ENCODE measurements at places on chromosomes 4 and X. TPM values are rescaled to one million over a fixed set of nuclear protein-coding genes. Genes with fewer than 3 reads are reported as not detected.

Gene PABPC4L
- polyA plus RNA-seq: 1.3 TPM

- DNase-seq: no peak
Measured at GRCh38 chr4:98352396-98352795, 91.2 kb downstream of the RAP1GDS1 start.

DNA sequence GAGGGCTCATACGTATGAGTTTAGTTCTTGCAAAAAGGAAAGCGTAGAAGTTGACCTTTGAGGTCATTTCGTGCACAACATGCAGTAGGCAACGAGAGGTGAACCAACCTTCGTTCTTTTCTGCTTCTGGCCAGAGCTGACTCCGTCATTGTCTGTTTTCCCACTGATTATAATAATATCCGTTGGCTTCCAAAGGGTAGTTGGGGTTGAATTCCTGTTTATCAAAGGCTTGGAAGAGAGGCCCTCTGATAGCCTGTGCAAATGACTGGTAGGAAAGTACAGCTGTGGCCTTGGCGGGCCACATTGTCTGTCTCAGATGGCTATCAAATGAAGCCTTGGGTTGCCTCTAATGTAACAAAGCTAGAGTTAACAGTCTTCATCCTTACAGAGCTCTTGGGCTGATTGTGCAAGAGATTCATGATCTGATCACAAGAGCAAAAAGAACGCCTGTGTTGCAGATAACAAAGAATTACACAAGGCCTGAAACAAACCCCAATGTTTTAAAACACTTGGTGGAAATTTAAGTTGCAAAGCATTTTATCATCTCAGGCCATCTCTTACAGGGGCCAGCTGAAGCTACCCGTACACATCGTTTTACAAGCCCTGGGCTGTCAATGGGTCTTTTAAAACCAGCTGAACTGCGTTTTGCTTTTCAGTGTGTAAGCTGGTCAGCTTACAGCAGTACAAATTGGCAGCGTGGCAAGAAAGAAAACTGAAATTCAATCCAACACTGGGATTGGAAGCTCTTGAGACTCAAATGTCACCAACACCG lies 46.1 kb upstream of the FAM9C start:
- DNase-seq: peak; percentile 44

Gene NXF2B
- polyA plus RNA-seq: not detected

- DNase-seq: no peak
Measured at GRCh38 chr4:67674098-67674497, 26.9 kb downstream of the UBA6 start.

DNA sequence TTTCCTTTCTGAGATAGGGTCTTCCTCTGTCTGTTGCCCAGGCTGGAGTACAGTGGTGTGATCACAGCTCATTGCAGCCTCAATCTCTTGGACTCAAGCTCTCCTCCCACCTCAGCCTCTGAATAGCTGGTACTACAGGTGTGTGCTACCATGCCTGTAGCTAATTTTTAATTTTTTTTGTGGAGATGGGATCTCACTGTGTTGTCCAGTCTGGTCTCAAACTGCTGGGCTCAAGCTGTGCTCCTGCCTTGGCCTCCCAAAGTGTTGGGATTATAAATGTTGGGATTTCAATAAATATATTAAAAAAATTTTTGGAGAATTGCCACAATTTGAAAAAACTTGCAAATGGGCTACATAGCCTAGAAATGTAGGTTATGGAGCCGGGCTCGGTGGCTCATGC lies 18.5 kb downstream of the RAPGEF2 start:
- no peak for DNase-seq

- DNase-seq: no peak
Measured at GRCh38 chr4:79413886-79414285, 5.9 kb upstream of the GK2 start.

DNA sequence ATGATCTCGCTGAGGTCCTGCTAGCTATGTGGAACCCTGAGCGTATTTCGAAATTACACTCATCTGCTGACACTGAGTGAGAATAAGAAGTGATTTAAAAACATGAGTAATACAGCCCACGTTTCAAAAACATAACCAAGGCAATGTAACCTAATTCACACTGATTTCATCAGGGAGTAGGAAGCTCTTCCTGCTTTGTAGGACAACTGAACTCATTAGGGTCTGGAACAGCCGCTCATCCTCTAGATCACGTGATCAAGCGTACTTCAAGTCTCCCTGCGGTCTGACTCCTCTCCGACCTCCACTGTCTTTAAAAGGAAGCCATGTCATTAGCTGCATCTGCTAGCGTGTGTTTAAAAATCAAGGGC lies 138.0 kb downstream of the NSUN7 start:
- DNase-seq: no peak

Gene SLC16A2
- polyA plus RNA-seq: 8.1 TPM

Gene PLAC8
- 14.2 TPM for polyA plus RNA-seq

DNA sequence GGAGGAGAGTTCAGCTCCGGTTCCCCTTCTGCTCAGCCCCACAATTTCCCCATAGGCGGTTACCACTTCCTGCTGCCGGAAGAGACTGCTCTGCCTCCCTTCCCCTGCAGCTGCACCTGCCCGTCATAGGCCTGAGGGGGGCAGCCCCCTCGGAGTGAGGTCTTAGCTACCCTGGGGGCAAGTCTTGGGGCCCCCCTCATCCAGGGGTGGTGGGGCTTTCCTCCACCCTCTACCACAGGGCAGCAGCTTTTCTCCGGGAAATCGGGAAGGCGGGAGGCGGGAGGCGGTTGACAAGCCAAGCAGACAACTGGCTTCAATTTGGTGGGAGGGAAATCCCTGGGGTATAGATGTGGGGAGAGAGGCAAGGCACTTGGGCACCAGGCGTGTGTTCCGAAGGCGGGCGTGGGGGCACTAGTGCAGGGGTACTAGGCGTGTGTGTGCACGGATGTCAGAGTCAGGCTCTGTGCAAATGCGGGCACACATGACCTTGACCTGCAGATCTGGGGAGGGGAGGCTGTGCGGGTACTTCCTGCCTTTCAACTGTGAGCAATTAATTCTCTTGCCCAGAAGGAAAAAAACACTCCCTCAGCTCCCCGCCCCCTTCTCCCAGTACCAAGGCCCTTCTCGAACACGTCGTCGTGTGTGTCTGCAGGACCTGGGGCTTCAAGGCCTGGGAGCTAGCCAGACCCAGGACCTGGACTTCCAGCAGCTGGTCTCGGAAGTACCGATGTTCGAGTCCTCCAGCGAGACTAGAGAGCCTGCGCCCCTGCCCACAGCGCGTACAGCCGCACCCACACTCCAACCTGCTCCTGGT lies 1.0 kb upstream of the ARHGAP4 start:
- DNase-seq: peak; percentile 41

Gene ZCCHC12
- 0.08 TPM for polyA plus RNA-seq

DNA sequence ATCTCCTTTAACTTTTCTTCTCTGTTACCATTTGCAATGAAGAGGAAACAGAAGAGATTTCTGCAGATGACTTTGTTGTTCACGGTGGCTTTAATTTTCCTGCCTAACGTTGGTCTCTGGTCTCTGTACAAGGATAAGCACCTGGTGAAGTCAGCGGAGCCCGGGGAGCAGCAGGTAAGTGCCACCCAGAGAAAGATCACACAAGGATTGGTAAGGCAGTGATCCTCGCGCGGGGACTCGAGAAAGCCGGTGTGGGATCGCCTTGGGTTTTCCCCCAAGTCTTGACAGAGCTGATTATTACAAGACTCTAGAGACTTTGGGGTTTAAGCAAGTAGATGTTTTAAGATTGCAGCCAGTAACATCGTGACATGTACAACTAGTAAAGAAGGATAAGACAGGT lies 1.3 kb downstream of the GALNTL6 start:
- no peak for DNase-seq

Gene RHOXF2
- polyA plus RNA-seq: not detected

Gene NSUN7
- 4.6 TPM for polyA plus RNA-seq

- DNase-seq: no peak
Measured at GRCh38 chr4:10730019-10730418, 45.5 kb upstream of the CLNK start.

DNA sequence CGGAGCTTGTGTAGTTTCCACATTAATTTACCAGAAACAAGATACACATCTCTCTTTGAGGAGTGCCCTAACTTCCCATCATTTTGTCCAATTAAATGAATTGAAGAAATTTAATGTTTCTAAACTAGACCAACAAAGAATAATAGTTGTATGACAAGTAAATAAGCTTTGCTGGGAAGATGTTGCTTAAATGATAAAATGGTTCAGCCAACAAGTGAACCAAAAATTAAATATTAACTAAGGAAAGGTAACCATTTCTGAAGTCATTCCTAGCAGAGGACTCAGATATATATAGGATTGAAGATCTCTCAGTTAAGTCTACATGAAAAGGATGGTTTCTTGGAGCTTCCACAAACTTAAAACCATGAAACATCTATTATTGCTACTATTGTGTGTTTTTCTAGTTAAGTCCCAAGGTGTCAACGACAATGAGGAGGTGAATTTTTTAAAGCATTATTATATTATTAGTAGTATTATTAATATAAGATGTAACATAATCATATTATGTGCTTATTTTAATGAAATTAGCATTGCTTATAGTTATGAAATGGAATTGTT lies at the start of gene FGB:
Gene FGB, plus strand, starts transcription at position 315 of the 558 bp plus-strand sequence. Its CDS starts 8 bp downstream, at position 323.
- no peak for DNase-seq

DNA sequence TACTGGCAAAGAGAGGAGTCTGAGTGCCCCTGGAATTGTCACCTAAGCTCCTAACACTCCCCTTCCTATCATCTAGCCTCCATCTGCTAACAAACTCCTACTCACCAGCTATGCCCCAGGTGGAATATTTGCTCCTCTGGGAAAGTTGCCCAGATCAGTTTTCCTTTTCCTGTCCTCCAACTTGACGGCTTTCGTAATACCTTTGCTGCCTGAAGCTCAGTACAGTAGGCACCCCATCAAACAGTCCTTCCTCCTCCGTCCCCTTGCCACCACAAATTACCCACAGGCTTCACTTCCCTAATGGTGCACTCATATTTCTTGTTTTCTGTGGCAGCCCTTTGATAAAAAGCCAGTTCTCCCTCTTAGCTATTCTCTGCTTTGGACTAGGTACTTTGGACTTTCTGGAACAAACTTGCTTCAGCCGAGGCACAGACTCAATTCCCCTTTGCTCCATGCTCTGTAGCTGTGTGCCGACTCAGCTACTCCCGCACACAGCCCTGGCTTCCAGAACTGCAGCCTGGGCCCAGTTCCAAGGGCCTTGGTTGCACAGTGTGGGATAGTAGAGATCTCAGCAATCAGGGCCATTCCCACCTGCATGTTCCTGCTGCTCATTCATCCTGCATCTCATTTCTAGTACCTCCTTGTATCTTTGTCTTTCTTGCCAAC lies 605.1 kb downstream of the BCOR start:
- peak; percentile 37 for DNase-seq

Gene SORCS2
- 1.1 TPM for polyA plus RNA-seq

GRCh38 chr4:150394046-150394445 lies 187.9 kb upstream of the MAB21L2 start:
- DNase-seq: no peak

DNA sequence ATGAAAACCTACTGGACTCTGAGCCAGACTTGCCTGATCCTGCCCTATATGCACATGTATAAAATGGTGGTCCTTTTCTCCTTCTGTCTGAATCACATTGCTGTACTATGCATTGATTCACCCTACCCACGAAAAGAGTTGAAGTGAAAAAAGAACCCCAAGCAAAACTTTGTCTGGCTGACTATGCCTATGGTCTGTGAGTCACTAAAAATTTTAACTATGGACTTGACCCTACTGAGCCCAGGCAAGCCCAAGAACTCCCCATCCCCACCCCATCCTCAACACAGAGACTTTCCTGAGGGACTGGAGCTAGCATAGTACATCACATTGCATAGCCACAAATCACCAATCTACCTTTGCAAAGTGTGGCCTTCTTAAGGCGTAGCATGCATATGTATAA lies 116.6 kb upstream of the TENM3 start:
- no peak for DNase-seq

- no peak for DNase-seq
Measured at GRCh38 chr4:138645289-138645688, 370.3 kb upstream of the NOCT start.

- DNase-seq: no peak
Measured at GRCh38 chrX:53992589-53992988, 51.7 kb downstream of the PHF8 start.

- no peak for DNase-seq
Measured at GRCh38 chr4:56060036-56060435, 111.3 kb downstream of the CEP135 start.

Gene TXK
- 0.18 TPM for polyA plus RNA-seq

DNA sequence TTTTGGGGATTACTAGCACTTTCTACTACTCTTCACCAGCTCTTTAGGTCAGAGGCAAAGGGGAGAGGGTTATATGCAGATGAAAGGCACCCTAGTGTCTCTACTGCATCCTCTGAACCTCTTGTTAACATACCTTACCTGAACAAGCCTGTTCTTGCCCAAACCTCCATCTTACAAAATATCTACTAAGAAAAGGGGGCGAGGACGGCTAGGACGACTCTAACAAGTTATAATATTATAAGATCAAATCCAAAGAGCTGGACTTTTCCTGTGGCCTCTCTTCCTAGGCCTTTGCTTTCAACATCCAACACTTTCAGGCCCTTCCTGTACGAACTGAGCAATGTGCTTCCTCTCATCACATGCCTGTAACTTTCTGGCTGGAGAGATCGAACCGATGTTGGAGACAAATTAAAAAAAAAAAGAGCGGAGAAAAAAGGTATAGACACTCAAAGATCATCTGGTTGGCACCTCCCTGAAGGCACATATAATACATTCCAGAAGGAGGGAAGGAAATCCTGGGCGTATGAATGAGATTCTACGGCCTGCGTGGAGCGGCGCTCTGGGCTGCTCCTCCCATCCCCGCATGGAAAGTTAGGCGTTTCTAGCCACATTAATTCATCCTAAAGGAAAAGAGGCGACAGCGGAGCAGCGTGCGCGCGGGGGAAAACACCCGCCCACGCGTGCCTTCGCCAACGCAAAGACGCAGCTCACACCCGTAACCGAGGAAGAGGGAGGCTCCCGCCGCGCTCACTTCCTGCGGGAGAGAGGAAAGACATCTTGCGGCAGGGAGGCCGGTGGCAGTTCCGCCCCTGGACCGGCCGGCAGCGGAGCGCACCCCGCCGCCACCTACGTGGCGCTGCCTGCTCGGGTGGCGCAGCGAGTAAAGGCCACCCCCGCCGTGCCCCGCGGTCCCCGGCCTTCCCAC lies 808 bp downstream of the PRDM5 start:
- peak; percentile 75 for DNase-seq

DNA sequence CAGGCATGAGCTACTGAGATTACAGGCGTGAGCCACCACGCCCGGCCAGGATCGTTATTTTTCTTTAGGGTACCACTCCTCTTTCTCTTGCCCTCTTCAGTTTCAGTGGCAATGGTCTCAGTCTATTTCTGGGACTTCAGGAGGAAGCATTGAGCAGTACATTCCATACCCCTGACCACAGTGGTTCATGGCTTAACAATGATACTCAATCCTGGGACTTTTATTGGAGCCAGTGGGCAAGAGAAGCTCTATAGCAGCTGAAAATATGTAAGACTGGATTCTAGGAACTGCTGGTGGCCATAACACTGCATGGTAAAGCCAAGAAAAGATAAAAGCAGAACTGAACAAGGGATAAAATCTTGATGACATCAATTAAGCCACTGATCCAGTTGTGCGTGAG lies 5.8 kb upstream of the CCNA2 start:
- no peak for DNase-seq

Gene TRIML2
- not detected for polyA plus RNA-seq

DNA sequence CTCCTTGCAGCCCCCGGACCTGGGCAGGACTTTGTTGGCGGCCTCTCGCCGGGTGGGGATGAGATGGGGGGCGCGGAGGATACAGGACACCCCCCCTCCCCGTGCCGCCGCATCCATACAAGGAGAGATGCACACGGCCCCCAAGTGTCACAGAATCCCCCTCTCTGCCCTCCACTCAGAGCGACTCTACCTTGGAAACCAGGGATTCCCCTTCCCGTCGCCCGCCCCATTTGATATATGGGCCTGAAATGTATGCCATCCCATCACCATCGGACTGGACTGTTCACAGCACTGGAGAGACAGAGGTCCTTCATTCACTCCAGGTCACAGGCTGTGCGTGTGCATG lies 426 bp downstream of the PORCN start:
- DNase-seq: no peak

Gene DCX
- 0.05 TPM for polyA plus RNA-seq

Measured in hepatocyte (in vitro differentiated cells).